ENCODE measurements at places on chromosomes 6 and 20.

DNA sequence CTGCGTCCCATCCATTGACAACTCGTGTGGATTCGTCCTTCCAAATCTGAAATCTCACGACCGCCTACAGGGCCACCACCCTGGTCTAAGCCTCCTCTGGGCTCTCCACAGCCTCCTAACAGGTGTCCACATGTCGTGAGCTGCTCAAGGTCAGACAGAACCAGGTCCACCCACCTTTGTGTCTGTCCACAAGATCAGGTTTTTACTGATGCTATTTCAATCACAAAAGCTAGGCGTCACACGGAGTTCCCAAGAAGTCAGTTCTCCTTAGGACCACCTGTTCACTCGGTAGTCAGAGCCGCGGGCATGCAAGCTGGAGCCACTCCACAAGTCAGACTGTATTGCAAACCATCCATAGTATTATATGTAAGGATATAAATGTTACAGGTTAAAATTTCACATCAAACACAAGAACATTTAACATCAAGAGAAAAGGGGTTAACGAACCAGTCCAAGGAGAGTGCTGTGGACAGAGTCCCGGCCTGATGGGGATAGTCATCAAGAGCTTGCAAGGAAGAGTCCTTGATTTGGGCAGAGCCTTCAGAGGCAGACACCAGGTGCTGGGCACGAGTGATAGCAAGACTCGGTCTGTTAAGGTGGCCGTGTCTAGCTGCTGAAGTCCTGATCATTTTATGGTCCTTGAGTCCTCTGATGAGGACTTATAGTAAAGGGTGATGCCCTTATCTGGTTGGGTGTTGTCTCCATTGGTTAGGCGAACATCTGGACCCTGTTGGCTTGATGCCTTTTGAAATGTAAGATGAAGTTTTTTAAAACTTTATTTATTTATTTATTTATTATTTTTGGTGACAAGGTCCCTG is 731 bp upstream of the DNPH1 start:
- DNase-seq: no peak

DNA sequence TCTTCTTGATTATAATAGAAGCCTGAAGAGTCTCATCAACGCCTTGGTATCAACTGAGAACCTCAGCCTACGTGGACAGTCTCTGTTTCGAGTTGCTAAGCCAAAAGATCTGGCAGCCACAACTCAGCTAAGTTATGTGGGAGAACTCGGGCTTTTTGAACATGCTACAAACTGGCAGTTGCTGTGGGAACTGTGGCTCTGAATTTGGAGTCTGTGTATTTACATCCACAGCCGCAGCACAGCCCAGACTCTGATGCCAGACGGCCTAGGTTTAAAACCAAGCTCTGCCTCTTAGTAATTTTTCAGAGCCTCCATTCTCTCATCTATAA is 35.8 kb downstream of the RIPOR2 start:
- peak; percentile 35 for DNase-seq

- DNase-seq: no peak
Measured at GRCh38 chr20:61317966-61318530, 66.0 kb downstream of the CDH4 start.

- no peak for DNase-seq
Measured at GRCh38 chr20:43681991-43682410, 15.1 kb downstream of the MYBL2 start.

- no peak for DNase-seq
Measured at GRCh38 chr6:17665132-17665531, 41.6 kb downstream of the NUP153 start.

GRCh38 chr6:139373154-139373927 is 1.1 kb downstream of the CITED2 start:
- DNase-seq: peak; percentile 85

Measured in dorsolateral prefrontal cortex (tissue), 122 donors.